ENCODE measurements at places on chromosomes 1 and 21.

DNA sequence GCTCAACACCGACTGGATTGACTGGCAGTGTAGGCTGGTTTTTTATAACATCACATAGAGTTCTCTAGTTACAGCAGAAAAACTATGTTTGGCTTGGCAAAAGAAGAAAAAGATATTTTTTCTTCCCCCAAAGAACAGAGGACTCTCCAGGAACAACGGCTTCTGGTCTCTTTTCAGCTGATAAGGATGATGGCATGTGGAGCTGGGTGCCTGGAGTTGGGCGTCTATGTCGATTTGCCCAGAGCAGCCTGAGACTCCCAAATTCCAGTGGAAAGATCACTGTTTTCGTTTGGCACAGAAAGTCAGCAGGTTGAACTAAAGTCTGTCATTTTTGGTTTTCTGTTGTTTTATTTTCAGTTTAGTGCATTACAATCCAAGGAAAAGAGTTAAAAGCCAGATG is 91.1 kb downstream of the SMYD2 start:
- no peak for DNase-seq

DNA sequence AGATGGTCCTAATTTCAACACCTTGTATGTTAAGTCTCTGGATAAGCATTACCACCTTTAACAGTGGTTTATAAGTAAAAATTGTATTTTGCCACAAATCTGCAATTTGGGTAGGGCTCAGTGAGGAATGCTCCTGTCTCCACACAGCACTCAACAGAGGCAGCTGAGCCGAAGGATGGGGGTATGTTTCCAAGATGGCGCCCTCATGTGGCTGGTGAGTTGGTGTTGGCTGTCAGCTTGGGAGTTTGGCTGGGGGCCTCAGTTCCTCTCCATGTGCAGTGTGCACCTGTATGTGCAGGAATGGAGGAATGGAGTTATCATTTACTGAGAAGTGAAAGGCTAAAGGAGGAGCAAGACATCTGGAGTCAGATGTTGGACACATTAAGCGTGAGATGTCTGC is 136.8 kb downstream of the GABPA start:
- DNase-seq: no peak

GRCh38 chr1:53090227-53091147 is 28.5 kb downstream of the PODN start:
- no peak for DNase-seq

DNA sequence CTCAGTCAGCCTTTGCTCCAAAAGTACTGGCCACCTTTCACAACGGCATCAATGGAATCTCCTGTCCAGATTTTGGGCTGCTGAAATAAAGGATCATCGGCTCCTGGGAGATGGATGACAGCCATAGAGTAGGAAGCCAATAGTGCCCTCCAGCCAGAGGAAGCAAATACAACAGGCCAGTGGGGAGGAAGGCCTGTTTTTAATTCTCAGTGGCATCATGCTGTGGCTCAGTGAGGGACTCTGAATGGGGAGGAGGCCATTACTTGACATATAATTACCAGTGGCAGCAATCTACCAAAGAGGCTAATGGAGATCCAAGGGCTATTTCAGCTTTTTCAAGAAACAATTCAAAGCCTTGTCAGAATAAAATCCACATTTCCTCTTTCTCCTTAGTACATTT is 26.7 kb downstream of the COLGALT2 start:
- no peak for DNase-seq

DNA sequence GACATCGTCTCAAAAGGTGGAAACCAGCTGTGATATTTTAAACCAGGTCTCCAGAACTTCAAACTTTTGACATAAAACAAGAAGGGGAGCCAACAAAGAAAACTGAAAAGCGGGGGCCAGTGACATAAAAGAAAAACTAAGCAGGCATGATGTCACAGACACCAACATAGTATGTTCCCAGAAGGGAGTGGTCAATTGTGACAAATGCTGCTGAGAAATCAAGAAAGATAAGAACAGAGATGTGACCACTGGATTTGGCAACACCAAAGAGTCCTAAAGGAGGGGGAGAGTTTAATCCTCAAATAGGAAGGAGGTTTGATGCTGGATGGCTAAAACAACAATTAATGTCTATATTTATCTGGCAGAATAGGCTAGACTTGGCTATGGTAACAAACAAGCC is 2.3 kb upstream of the RNF19B start:
- DNase-seq: no peak

Measured in stimulated activated CD4-positive, alpha-beta T cell treated with anti-CD3 and anti-CD28 coated beads, TNF-alpha, amount 100 ng/mL, for 1 hour (primary cell).